ENCODE measurements at places on chromosomes 3 and 15.

GRCh38 chr15:71152542-71152941 is 37.3 kb downstream of the THSD4 start:
- no peak for DNase-seq

- DNase-seq = peak; percentile 38
Observed at GRCh38 chr3:150180334-150180733, 209.6 kb upstream of the PFN2 start.

- DNase-seq = no peak
Observed at GRCh38 chr3:185488465-185488864, 10.4 kb downstream of the TMEM41A start.

DNA sequence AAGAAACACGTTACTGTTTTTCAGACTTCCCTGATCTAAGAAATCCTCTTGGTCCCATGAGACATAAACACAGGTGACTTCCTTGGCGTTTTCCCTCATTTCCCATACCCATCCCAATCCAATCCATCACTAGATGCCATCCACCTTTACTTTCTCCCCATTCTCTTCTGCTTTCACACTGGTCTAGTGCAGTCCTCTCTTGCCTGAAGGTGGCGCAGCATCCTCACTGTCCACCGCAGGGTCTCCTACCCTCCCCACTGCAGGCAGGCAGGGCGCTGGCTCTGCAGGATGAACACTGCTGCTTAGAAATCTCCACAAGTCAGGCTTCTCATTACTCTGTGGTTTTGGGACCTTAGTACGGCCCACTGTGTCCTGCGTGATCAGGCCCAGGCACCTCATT is 58.2 kb downstream of the RAB7A start:
- DNase-seq = no peak

DNA sequence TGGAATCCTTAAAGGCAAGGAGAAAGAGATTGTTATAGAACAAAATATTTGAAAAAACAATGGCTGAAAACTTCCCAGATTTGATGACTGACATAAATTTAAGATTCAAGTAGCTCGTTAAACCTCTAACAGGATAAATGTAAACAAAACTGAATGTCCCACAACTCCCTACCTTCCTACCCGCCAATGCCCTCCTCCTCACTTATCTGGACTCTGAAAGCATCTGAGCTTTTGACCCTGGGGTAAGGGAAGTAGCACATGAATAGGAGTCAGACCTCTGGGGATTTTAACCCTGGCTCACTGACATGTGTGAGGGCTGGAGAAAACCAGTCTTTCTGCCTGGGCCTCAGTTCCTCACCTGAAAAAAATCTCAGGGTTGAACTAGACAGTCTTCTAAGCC is 26.9 kb downstream of the CYP19A1 start:
- no peak for DNase-seq

GRCh38 chr15:67061811-67062368 is 3.5 kb upstream of the SMAD3 start:
- DNase-seq = no peak

DNA sequence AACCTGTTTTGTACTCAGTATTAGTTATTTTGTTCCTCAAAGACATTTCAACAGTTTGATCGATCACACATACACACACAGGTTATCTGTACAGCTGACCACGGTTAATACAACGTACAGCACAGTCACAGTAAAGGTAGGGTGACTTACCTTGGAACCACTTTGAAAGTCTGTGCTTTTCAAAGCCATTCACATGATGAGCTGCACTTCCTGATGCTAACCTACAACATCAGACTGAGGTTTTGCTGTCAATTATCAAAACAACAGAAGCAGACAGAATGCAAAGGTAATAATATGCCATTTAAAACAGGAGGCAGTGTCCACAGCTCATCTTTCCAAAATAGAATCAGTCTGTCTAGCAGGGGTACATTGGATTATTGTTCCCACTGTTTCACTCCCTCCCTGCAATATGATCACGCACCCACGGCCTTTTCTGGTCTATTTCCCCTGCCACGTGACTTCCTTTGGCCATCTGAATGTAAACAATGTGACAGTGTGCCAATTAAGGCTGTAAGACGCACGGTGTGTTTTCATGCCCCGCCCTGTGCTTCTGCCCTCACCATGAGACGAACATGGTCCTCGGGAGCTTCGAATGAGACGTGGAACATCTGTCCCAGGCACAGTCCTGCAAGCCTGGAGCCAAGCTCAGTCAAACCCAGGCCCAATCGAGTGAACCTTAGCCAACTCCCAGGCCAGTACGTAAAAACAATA is 102.4 kb downstream of the FMN1 start:
- DNase-seq = no peak

DNA sequence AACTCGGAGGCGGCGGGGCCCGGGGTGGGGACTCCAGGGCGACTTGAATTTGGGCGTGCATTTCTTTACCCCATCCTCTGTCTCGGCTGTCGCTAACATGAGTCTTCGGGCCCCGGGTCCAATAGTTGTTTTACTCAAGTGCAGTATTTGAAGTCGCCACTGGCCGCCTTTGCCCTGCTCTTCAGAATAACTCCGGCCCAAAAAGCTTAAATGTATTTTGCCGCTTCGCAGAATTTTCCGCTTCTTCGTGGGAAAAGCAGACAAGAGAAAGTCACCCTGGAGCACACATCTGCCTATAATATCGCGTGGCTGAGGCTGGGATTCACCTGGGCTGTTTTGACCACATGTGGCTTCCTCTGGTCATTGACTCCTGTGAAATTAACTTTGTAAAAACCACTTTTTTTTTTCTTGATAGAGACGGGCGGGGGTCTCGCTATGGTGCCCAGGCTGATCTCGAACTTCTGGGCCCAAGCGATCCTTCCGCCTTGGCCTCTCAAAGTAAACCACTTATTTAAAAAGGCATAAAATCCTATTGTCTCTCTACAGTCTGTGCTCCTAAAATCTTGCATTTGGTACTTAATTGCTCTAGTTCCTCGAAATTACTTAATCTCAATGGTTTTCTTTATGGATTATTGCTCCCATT is 676 bp downstream of the CNOT10 start:
- no peak for DNase-seq

DNA sequence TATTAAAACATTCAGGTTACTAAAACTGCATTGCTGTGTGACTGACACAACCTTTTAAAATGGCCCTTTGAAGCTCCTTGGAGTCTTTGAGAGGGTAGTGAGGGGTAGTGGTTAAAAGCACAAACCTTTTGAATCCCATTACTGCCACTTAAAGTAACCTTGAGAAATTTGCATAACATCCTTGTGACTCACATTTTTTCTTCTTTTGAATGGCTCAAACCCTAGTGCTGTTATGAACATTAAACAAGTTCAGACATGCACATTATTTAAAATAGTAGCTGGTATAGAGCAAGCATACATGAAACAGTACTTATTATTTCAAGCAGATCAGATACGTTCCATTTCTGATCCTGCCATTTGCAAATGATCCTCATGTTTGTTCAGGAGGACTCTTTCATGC is 3.7 kb upstream of the CLDN1 start:
- no peak for DNase-seq

Data from NCI-H1694 treated with DMSO at 0.1 percent for 48 hours (cell line).